ENCODE measurements at places on chromosomes 2 and 18.
A peak's percentile ranks its signal among the peaks of the same experiment; 100 is the strongest.

GRCh38 chr2:124824441-124824840 is 799.4 kb downstream of the CNTNAP5 start:
- DNase-seq = no peak

DNA sequence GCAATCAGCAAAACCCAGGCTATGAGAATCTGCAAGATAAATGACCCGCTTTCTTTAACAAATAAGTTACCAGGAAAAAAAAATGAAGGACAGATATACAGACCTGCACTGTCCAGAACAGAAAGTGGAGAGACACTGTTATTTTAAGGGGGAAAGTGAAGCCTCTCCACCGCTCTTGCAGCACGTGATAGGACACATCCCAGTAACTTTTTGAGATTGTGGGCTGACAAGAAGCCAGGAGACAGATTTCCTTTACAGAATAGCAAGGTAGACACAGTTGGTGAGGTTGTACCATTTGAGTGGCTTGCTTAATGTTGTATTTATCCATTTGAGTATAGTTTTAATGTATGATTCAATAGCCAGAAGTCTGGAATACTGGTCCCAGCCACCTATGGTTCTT is 13.0 kb downstream of the TMEM169 start:
- no peak for DNase-seq

DNA sequence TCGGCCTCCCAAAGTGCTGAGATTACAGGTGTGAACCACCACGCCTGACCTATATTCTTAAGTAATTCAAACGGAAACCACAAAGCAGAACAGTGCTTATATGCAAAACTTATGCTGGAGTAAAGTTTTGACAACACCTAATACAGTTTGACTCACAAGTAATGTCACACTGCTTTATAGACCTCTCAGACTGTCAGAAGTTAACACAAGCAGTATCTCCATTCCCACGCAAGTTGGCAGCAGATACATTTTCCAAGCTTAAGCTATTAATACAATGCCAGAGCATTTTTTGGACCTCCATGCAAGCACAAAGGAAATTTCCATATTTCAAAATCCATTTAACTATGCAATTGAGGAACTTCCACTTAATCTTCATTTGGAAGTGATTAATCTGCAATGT is 21.0 kb upstream of the SANBR start:
- DNase-seq = no peak

GRCh38 chr18:21686282-21687105 is 18.1 kb downstream of the ABHD3 start:
- no peak for DNase-seq

DNA sequence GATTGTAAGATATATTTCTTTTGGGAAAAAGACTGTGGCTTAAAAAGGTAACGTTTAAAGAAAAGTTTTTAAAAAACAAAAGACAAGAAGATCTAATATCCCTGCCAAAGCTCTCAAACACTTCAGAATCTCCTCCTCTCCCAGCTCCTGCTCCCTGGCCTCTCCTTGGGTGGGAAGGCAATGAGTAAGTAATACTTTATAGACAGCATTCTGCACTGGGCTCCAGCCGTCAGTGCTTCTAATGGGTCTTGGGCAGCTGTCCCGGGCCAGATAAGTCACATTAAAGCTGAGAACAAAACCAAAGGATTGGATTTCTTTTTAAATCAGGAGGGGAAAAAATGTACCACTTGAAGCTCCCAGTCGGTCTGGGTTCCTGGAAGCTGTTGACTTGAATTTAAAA is 133.7 kb downstream of the ALPK2 start:
- DNase-seq = no peak

DNA sequence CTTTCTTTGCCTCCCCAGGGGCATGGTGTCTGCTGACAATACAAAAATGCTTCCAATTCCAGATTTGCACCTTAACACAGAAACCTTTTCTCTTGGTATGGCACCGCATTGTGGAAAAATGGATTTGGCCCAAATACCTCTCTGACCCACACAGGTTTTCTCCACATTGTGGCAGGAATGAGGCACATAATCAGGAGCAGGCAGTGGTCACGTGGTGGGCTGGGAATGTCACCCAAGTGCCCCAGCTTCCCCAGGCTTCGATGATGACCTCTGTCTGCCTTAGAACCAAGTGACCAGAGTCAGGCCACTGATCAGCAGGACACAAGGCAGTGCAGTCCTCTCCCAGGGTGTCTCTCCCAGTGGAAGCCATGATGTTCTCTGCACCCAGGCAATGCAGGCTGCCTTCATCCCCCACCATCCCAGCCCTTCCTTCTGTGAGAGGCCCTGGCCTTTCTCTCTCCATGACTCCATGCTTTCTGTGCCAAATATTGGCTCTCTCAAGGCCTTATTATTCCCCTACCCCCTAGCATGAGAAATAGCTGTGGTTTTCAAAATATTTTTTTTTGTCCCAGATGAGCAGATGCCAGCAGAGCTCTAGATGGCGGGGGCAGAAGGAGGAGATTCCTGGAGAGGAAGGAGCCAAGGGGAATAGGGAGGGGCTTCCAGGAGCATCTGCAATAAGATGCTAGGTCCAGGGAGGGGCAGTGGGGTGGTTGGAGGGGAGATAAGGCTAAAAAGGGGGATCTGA is 198.9 kb downstream of the ACKR3 start:
- DNase-seq = no peak

- no peak for DNase-seq
These were observed 48.5 kb downstream of the ZNF516 start for GRCh38 chr18:76446321-76447257.

DNA sequence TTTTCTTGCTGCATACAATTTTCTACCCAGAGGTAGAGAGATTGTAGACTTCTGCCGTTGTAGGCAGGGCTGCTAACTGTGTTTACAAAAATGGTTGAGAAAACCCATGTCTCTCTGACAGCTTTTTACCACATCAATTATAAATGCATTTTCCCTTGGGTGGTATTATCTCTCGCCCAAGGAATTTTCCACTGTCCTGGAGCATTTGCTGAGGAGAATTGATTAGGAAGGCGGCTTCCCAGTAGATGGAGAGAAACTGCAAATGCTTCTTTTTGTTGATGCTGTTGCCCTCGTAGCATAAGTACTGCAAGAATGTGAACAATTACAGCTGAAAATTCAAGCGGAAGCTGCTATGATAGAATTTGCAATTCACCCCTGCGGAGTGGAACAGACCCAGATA is 1007.7 kb upstream of the KLHL29 start:
- no peak for DNase-seq

- peak; percentile 73 for DNase-seq
These were observed 235.7 kb downstream of the CDCA7 start for GRCh38 chr2:173590276-173590861.

DNA sequence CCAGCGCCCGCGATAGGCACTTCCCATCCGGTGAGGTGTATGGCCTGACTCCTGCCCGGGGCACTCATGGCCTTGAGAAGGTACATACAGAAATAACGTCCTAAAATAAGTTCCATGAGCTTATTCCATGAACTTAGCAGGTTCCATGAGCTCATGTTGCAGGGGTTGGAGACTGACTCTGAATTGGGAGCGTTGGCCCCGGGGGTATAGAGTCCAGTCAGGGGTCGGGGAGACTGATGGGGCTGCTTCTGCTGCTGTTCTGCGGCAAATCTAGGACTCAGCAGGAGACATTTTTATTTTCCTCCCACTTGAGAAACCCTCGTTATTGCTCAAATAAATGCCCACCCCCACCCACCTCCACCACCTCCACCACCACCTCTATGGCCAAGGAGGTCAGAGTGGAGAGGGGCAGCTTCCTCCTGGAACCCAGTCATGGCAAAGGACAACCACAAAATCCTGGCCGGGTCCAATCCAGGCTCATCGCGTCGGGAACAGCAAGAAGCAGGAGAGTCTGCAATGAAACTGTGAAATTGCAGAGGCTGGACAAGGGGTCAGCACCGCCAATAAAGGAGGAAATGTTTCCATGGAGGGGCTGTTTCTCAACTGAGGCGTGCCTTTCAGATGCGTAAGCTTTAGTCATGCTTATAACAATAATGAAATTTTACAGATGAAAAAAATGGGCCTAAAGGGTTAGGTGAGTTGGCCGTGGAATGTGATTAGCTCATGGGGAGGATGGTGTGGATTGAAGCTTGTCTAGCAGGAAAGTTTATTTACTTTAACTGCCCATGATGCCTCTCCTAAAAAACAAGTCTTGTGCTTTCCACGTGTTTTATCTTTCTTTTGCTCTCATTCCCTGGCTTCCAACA is 136.6 kb upstream of the ALKAL2 start:
- DNase-seq = no peak

DNA sequence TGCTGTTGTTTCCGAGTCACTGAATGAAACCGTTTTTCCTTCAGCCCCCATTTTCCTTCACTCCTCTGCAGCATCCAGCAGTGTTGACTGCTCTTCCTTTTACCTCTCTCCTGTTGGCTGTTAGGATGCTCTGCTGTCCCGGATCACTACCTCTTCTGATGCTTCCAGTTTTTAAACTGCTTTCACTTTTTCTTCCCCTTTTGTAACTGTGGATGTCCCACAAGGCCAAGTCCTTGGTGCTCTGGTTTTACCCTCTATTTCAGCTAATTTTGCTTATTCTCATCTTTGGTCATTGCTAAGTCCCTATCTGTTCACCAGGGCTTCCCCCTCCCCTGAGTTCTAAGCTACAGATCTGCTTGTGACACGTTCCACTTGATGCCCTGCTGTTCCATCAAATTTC is 39.4 kb upstream of the MAP4K3 start:
- no peak for DNase-seq

- no peak for DNase-seq
These were observed 285.6 kb upstream of the ACVR2A start for GRCh38 chr2:147559070-147559725.

GRCh38 chr18:62741118-62741566 is 25.8 kb downstream of the PHLPP1 start:
- no peak for DNase-seq

DNA sequence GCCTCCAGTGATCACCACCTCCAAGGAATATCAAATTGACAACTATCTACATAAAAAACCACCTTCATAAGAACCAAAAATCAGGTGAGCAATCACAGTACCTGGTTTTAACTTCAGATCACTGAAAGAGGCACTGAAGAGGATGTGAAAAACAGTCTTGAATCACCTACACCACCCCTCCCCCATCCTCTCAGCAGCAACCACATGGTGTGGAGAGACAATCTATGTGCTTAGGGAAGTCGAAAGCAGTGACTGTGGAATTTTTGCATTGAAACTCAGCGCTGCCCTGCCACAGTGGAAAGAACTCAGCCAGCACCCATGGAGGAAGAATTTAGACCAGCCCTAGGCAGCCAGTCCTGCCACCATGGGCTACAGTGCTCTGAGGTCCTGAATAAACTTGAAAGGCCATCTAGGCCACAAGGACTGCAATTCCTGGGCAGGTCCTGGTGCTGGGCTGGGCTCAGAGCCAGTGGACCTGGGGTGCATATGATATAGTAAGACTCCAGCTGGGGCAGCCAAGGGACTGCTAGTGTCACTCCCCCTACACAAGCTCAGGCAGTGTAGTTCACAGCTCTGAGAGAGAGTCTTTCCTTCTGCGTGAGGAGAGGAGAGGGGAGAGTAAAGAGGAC is 75.6 kb downstream of the ATL2 start:
- DNase-seq = peak; percentile 68

DNA sequence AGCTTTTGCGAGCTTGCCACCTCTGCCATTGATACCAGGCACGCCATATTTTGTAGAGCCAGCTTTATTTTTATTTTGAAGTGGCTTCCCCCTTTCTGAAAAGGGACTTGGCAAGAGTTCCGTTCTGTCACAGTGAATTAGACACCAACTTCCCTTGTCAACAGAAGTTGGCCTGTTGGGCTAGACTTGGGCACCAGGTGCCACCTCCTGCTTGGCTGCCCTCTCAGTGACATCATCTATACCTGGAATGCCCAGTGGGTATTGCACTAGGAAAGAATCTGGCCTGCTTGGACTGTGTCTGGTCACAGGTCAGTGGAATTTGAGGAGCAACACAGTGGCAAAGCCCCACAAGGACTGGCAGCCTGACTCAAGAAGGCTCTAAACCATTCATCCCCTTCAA is 101.0 kb downstream of the BCL2L11 start:
- DNase-seq = no peak

- no peak for DNase-seq
These were observed 560 bp upstream of the DUSP2 start for GRCh38 chr2:96145848-96146152.

- no peak for DNase-seq
These were observed 67.3 kb upstream of the IGFBP2 start for GRCh38 chr2:216565956-216566355.

DNA sequence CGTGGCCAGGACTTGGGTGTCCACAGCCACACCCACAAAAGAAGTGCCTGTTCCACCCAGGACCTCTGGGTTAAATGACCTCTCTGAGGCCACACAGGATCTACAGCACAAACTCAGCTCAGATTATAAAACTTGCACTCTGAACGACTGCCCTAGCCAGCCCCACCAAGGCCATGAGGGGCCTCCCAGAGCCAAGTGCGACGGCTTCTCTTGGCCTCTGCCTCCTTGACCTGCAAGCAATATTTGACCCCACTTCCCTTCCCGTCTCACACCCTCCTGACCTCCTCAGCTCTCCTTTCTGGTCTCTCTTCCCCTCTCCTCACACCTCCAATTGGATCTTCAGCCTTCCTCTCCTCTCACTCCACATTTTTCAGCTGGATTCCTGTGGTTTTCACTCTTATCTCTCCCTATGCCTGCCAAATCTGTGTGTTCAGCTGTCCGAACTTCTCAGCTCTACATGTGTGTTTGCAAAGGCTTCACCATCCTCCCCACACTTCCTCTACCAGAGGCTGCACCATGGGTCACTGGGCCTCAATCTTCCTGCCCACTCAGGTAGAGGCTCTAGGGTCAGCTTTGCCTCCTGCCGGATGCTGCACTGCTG is 25.3 kb upstream of the STEAP3 start:
- DNase-seq = no peak

DNA sequence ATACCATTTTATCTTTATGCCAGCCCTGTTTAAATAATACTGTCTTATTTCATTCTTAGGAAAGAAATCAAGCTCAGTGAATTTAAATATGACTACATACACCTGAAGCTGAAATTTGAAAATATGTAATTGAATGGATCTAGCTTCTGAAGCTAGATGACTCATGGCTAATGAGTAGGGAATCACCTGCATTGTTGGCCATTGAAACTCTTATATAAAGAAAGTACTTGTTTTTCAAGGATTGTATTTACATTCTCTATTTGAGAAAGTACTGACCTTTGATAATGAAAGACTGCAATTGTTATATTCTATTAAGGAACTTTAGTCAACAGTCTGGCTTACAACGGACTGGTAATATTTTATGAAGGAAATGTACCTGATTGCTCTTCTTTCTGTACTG is 346.7 kb upstream of the LRATD1 start:
- no peak for DNase-seq

All from Right ventricle myocardium inferior (tissue), 1 donor.